ENCODE measurements at places on chromosomes 6 and 20. TPM values are rescaled to one million over a fixed set of nuclear protein-coding genes. Genes with fewer than 3 reads are reported as not detected.

The HMGCLL1 gene
- total RNA-seq: not detected

The WFDC13 gene
- not detected for total RNA-seq

The BMP5 gene
- total RNA-seq: not detected

The FAM83D gene
- total RNA-seq: 1.8 TPM

The ABRACL gene
- total RNA-seq: 42.3 TPM

The PDYN gene
- not detected for total RNA-seq

The SPEF1 gene
- total RNA-seq: 0.29 TPM

The HS3ST5 gene
- not detected for total RNA-seq

The MUC22 gene
- total RNA-seq: not detected

The WFDC12 gene
- total RNA-seq: not detected

The MAP7 gene
- 0.16 TPM for total RNA-seq

The SOX4 gene
- total RNA-seq: 0.73 TPM

The PAQR8 gene
- 8.9 TPM for total RNA-seq

Measured in naive thymus-derived CD4-positive, alpha-beta T cell (primary cell).